ENCODE measurements at places on chromosomes 7 and 10.

GRCh38 chr7:155295511-155295910 is 2.2 kb upstream of the INSIG1 start:
- no peak for DNase-seq

DNA sequence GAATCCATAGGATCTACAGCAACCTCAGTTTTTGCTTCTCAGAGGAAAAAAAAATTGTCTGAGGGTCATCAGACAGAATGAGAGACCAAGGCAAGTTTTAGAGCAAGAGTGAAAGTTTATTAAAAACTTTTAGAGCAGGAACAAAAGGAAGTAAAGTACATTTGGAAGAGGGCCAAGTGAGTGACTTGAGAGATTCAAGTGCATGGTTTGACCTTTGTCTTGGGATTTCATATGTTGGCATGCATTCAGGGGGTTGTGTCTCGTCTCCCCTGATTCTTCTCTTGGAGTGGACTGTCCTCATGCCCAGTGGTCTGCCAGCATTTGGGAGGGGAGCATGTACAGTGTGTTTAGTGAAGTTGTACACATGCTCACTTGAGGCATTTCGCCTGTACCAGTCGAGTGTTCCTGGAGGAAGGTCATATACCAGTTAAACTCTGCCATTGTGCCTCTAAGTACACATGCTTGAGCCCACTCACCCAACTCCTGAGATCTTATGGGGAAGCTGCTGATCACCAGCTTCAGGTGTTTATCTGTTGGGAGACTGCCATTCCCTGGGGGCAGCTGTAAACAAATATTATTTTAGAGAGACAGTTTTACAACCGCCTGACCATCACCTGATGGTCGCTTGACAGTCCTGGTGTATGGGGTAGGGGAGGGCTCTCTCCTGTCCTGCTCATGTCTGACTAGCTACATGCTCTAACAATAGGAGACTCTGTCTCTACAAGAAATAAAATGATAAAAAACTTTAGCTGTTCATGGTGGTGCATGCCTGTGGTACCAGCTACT is 109.4 kb downstream of the EEPD1 start:
- DNase-seq, result no peak

DNA sequence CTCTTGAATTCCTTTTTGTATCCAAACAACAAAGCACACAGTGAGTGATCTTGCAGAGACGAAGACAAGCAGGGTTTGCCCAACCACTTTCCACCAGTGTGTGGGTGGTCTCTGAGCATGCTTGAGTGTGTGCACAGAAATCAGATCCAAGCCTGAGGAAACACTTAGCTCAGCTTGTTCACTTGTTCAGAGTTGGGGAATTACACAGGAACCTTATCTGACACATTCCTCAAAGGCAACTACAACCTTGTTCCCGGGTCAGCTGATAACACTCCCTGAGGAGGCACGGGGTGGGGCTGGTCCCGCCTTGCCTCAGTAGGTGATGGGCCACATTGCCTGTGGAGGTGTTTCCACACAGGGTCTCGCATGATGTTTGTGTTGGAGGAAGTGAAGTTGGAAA is 216.9 kb downstream of the DYNC1I1 start:
- no peak for DNase-seq

DNA sequence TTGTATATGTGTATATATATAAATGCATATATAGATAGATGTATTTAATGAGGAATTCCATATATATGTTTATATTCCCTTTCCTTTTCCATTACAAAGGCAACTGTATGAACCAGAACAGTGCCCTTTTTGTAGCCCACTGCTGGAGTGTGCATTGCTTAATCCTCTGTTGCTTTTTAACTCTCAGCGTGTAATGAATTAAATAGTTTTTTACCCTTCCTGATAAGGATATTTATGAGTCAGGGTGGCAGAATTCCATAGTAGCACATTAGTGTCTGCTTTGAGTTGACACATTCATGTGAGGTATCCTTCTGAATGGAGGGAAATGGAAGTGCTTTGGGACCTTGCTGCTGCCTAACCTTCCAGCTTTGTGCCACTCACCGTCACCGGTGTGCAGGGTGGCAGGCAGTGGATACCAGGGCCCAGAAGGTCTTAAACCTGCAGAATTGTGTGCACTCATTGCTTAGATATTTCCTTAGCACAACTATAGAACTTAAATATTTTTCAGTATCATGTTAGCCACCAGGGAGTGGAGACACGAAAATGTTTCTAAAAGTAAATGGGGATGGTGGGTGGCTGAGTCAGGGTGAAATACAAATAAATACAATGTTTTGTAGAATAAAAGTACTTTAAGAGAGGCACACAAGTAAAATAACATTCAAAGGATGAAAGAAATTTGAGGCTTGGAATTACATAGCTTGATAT is 117.9 kb downstream of the SND1 start:
- no peak for DNase-seq

DNA sequence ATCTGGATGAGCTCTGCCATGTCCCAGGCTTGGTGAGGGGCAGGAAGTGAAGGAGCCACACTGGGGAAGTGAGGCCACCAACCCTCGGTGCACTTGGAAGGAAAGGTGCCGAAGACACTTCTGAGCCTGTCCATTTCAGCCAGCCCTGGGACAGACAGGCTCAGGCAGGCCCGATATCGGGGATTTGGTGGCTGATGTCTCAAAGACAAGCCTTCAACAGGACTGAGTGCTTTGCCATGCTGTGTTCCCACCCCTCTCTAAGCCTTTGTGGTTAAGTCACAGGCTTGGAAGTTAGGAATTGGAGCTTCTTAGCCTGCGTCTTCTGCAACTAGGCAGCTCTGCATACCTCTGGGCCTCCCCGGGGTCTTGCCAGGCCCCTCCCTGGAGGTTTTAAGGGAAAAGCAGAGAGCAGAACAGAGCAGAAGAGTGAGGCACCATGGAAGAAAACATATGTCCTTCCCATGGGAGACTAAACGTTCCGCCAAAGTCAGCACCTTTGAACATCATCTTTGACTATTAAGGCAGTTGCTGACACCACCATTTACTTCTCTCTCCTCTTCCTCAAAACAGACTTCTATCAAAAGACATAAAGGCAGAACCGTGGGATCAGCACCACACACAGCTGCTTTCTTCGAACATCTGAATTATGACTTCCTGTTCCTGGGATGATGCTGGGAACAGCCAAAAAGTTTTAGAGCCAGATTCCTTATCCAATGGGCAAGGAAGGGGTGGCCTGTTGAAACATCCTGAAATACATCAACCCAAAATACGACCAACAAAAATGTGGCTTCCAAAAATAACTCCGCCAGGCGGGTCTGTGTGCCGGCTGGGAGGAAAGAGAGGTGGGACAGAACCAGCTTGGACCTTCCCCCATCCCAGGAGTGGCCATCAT is 71.8 kb downstream of the AFAP1L2 start:
- no peak for DNase-seq

GRCh38 chr7:65250697-65251395 is 122.8 kb upstream of the ZNF92 start:
- no peak for DNase-seq

DNA sequence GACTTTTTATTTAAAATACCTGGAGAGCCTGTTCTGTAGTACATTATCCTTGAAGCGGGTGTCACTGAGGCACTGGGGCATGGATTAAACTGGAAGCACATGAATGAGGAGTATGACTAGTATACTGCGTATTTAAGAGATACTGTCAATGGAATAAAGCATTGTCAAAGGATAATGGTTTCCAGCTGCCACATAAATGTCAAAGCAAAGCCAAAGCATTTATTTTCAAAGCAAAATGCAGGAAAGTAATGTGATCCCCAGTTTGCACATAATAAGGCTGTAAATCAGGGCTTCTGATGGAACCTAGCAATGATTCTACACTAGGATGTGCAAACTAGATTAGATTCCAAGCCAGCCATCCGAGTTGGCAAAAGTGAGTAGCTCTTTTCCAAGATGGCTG is 240.1 kb downstream of the POU6F2 start:
- no peak for DNase-seq

DNA sequence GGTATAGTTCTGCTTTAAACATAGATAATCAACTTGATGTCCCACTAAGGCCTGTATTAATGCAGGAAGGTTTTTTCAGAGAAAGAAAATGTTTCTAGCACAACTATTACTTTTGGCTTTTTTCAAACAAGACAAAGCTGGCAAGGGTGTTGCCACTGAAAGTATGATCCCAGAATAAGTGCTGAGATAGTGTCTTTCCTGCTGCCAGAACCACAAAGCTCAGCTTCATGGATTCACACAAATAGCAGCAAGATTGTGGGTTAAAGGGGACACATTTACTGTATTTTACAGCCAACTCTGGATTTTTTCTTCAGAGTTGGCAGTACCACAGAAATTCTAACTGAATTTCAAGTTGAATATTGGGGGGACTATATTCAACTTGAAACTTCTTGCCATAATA is 4.3 kb downstream of the NCOA4 start:
- no peak for DNase-seq

DNA sequence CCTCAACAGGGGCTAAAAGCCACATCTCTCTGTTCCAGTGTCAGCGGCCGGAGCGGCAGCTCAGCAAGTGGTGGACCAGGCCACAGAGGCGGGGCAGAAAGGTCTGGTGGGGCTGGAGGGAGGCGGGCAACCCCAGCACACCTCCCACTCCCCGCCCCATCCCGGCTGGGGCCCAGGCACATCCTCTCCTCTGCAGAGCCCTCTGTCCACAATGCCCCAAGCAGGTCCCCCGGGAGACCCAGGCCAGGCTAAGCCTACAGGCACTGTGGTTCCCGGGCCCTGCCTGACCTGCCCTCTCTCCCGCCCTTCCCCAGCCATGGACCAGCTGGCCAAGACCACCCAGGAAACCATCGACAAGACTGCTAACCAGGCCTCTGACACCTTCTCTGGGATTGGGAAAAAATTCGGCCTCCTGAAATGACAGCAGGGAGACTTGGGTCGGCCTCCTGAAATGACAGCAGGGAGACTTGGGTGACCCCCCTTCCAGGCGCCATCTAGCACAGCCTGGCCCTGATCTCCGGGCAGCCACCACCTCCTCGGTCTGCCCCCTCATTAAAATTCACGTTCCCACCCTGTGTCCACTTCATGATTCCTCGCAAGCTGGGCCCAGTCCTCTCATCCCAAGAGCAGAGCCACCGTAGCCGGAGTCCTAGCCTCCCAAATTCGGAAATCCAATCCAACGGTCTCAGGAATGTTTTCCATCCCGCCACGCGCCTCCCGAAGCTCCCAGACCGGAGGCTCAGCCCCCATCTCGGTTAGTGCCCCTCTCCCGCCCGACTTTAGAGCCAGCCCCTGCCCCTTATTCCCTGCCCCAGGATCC is 2.1 kb downstream of the ADIRF start:
- DNase-seq, result no peak

DNA sequence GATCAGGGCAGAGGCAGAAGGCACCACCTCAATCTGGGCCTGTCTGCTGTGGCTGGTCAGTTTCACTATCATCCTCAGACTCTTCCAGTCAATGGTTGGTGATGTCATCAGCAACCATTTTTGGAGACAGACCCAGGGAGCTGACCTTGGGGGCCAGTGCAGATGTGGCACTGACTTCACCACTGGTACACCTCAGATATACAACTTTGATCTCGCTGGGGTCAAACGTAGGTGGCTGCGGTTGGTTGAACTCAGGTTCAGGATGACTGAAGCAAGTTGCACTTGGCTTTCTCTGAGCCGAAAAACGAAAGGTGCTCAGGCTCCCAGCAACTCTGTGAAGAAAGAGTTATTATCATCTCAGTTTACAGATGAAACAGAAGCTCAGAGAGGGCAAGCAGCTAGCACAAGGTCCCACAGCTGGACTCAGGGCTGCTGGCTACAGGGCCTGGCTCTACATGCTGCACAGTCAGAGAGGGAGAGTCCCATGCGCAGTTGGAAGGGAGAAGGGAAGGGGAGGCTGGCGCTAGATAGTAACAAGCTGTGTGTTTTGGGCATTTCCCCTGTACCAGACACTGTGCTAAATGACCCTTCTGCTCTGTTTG is 27.2 kb downstream of the ANKRD16 start:
- no peak for DNase-seq

DNA sequence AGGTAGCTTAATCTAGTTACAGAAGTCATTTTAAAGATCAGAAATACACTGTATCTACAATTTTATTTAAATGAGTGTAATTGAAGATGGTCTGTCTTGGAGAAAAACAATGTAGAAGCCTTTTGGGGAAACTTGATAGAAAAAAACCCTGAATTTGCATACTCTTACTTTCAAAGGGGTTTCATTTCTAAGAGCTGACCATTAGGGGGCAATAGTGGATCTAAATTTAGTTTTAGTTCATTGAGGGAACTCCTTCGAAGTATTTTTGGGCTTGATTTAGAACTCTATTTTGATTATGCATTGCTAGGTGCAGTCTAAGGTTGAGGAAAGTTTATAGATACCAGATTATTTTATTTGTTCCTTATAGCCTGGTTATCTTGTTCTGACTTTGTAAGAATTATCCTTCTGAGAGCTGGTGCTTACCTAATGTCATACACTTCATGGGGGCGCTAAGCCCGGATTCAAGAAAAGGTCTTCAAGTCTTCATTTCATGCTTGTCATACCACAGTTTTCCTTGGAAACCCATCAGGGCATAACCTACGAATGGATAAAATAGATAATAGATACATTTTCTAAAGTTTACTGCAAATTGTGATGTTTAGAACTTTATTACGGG is 69.1 kb upstream of the MXI1 start:
- DNase-seq, result peak; percentile 30

DNA sequence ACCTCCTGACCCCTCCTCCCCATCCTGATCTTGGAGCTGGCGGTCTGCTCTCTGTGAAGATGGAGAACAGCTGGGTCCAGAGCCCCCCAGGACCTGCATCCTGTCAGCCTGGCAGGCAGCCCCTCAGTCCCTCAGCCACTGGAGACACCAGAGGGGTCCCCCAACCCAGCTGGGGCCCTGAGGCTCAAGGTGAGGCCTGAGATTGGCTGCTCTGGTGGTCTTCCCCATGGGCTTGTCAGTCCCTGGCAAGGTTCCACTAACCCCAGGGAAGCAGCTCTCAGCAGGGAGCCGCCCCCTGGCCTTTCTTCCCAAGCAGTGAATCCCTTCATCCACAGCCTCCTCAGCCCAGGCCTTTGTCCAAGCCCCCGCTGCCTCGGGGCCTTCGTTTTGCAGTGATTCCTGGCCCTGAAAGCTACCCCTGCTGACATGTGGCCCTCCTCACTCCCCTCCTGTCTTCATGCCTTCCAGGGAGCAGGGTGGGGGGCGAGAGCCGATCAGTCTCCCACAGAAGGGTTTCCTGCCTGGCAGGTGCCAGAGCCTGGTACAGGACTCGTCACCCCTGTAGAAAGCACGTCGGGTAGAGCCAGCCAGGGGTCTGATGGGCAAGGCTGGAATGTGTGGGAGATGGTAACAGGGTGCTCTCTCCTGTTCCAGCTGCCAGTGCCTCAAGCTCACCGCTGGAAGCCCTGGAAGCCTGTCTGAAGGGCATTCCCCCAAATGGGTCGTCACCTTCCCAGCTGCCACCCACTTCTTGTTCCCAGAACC is 48.5 kb downstream of the ZNF467 start:
- DNase-seq, result no peak

GRCh38 chr10:131043039-131043691 is 268.4 kb downstream of the TCERG1L start:
- DNase-seq, result no peak

- DNase-seq, result no peak
Measured at GRCh38 chr7:131826960-131827359, 270.5 kb upstream of the PODXL start.

- no peak for DNase-seq
Measured at GRCh38 chr7:130789436-130789835, 55.4 kb upstream of the KLF14 start.

All from HS-5 (cell line).